Right renal pelvis (tissue), 4 donors: ENCODE measurements at places on chromosomes 11 and 22.

DNA sequence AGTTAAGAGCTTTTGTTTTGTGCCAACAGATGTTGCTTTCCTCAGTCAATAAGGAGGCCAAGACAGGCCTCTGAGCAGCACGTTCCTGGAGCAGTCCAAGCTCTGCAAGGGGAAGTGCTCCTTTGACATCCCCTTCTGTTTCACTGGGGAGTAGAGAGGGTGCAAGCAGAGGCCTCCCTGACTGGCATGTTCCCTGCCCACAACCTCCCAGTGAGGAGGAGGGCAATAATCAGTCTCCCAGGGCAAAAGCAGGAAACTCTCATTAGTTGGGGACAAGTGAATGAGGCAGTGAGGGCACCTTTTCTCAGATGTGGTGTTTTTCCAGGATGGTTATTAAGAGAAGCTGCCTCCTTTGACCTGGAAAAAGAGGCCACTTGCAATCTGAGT, 79.5 kb upstream of the ZBED5 start:
- no peak for DNase-seq

DNA sequence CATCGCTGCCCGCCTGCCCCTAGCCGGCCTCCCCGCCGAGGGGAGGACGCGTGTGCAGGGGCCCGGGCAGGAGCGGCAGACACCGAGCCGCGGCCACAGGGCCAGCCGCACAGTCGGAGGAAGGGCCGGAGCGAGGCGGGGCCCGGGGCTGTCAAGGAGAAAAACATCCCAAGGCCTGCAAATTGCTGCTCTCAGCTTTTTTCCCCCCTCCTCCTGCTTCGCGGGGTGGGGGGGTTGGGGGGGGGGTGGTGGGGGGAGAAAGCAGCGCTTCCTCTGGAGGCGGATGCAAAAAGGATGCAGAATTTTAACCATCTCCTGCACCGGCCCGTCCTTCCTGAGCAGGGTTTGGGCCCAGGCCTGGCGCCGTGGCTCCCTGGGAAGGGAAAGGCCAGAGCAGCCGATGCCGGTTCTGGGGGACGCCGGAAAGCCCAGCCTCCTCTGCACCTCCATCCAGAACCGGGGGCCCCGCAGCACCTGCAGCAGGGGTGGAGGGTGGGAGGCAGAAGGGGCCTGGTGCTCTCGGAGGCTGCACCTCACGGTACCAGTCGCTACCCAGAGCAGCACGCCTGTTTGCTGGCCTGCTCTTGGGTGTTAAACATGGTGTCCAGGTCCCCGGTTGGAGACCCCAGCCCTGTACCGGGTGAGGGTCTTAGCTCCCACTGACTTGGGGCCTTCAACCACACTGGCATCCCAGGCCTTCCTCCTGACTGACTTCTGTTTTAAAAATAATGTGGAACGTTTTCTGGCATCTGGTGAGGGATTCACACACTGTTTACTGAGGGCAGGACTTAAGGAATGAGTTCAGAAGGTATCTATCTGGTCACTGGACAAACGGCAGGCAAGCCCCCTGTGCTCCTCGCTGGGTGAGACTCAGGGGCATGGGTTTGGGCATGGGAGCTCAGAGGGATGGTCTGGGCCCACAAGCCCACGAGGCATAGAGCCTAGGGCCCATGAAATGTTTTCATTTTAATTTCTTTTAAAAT, 77.4 kb upstream of the WNT7B start:
- DNase-seq, result no peak

GRCh38 chr11:61542024-61542461, 33.5 kb downstream of the LRRC10B start:
- DNase-seq, result no peak

DNA sequence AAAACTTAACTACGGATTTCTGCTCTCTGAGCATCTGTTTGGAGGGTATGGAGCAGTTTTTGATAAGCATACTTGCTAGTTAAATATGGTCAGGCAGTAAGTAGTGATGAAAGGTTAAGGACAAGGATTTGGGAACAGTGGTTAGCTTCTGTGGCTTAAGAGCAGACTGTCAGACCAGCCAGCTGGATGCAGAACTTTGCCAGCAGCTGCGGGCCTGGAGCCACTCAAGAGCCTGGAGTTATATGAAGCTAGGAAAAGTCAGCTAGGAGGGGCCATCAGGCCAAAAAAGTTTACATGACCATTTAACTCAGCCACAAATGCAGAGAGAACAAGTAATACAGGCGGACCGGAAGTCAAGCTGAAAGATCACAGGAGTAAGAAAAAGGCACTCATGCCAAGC, 1817.7 kb downstream of the LRRC4C start:
- no peak for DNase-seq

GRCh38 chr11:78277314-78277994, 88.7 kb downstream of the USP35 start:
- DNase-seq, result no peak

DNA sequence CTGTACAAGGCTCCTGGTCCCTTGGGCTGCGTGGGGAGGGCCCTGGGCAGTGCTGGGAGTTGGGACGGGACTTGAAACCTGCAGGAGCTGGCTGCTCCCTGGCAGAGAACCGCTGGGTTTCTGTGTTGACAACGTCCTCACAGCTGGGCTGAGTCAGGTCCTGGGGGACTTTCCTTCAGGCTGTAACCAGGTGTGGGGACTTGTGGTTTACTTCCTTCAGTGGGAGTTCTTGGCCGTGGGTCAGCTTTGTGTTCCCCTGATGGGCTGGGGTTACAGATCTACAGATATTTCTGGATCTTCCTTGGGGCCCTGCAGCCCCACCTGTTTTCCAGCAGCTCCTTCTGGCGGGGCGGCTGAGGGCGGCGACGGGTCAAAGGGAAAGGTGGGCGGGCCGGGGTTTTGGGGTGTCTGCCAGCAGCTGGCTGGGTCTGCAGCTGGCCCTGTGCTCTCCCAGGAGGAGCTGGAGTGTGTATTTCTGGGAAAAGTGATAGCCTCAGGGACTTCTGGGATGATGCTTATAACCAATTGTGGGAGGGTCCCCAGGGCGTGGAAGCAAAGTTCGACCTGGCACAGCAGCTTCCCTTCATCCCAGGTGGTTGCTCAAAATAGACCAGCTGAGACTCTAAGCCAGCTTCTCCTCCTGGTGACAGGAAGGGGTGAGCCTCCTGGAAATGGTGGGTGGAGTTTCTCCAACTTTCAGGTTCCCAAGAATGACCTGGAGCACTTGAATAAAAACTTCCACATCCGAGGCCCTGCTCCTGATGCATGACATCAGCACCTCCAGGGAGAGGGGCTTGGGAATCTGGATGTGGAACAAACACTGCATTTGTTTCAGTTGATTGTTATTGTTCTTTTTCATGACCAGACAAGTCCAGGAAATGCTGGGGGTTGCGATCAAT, 19.1 kb downstream of the ST14 start:
- DNase-seq, result no peak

- no peak for DNase-seq
These were observed 21.1 kb downstream of the RFPL3 start for GRCh38 chr22:32378707-32379272.

- DNase-seq, result no peak
These were observed 378.8 kb downstream of the ETS1 start for GRCh38 chr11:128208329-128209137.

GRCh38 chr11:68665436-68665835, 18.9 kb upstream of the GAL start:
- no peak for DNase-seq

GRCh38 chr22:30186041-30186440, 60.5 kb downstream of the LIF start:
- DNase-seq, result no peak

DNA sequence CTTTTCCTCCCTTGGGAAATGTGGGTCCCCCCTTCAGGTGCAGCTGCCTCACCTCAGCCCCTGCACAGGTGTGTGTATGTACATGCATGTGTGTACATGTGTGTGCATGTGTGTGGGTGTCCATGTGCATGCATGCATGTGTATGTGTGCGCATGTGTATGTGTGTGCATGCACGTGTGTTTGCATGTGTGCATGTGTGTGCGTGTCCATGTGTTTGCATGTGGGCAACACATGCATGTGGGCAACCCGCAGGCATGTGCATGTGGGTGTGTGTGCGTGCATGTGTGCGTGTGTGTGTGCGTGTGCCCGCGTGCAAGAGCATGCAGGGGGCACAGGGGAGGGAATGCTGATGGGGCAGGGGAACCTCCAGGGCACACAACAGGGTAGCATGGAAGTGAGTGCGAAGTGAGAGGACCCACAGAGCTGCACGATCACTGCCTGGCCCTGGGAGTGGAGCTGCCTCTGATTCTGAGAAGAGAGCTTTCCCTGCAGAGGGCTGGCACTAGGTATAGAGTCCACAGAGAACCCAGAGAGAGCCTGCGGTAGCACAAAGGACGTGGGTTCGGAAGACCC, 14.6 kb upstream of the BAIAP2L2 start:
- DNase-seq, result no peak

DNA sequence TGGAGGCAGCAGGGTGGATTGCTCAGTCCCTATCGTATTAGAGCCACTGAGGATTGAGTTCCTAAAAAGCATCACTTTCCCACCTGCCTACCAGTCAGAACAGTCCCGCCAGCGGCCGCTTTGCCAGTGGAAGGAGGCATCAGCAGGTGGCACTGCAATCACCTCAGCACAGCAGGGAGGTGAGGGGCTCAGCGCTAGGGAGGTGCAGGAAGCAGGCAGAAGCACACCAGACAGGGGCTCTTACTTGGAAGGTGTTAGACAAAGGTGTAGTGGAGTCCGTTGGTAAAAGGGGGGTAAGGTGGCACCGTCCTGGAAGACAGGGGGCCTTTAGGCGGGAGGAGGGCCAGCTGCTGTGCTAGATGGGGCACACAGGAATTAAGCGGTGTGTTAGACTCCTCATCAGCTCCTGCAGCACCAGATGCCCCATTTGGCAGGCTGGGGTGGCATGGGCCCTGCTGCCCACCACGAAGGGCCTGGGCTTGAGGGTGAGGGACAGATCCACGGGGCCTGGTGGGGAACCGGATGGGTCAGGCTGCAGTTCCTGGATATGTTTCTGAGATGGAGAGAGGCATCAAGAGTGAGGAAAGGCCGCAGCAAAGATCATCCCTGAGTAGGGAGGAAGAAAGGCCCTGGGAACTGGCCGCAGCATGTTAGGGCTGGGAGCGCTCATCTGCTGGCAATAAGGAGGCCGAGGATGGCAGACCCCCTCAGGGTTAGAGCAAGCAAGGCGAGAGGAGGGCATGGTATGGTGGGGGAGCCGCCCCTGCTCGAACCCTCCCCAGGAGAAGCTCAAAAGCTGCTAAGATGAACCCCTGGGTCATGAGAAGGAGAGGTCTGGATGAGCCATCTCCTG, 42.5 kb downstream of the C11orf58 start:
- DNase-seq, result no peak

GRCh38 chr11:14454861-14455632, 44.6 kb downstream of the COPB1 start:
- no peak for DNase-seq

DNA sequence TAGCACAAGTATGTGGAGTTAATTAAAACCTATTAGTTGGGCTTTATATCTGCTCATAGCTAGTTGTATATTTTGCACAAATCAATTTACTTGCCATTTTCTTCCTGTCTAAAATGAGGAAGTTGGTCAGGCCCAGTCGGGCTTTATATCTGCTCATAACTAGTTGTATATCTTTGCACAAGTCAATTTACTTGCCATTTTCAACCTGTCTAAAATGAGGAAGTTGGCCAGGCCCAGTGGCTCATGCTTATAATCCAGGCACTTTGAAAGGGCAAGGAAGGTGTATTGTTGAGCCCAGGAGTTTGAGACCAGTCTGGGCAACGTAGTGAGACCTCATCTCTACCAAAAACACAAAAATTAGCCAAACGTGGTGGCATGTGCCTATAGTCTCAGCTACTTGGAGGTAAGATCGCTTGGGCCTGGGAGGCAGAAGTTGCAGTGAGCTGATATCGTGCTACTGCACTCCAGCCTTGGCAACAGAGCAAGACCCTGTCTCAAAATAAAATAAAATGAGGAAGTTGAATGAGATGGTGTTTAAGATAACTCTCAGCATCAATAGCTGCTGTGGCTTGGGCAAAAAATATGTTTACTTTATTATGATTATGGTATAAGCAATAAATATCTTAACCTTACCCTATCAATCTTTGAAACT, 1558.6 kb upstream of the RAG2 start:
- DNase-seq, result no peak

GRCh38 chr11:57438345-57439285, 11.7 kb upstream of the SLC43A3 start:
- no peak for DNase-seq

GRCh38 chr11:26946257-26946716, 47.6 kb upstream of the FIBIN start:
- no peak for DNase-seq

DNA sequence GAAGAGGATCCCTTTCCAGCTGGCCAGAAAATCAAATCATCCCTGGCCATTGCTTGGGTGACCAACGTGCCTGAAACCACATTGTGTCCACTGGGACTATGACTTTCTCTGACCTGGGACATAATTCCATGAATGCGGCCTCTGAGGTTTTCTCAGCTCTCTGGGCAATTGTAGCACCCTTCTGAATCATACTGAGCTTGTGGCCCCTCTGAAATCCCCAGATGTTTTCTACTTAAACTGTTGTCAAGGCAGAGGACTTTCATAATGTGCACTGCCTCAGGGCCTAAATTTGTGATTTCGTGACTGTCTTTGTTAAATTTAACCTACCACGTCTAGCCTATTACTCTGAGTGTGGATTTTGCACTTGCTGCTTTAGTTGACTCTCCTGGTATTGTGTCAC, 321.1 kb upstream of the PLET1 start:
- DNase-seq, result no peak

DNA sequence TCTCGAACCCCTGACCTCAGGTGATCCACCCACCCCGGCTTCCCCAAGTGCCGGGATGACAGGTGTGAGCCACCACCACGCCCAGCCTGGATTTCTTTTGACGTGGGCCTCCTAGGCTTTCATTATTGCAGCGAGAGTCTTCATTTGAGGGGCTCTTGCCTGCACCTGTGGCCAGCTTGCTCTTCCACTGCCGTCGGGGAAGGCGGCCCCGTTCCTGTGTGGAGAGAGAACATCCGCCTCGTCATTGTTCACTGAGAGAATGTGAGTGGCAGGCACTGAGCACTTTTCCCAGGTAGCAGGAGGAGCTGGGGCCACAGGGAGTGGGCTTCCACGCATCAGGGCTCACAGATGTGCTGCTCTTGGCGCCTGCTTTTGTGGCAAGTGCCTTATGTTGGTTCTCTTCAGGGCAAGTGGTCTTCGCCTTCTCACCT, 365.0 kb downstream of the TBC1D22A start:
- no peak for DNase-seq

DNA sequence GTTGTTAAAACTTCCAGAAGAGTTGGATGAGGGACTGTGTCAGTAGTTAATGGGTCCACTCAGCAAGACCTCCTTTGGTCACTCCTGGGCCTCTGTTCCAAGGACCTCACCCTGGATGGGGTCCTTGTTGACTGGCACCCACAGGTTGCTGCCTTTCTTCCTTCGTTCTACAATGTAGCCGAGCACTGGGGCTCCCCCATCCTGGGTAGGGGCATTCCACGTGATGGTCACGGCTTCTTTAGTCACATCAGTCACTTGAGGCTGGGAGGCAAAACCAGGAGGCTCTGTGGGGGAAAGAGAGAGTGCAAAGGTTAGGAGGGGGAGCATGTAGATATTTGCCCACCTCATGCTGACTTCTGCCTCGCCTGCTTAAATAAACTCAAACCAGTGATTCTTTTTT, 12.0 kb downstream of the TMEM86A start:
- no peak for DNase-seq

- no peak for DNase-seq
These were observed 73.1 kb downstream of the CDKN1C start for GRCh38 chr11:2812371-2812991.
